ENCODE measurements at places on chromosomes 16 and 17.

DNA sequence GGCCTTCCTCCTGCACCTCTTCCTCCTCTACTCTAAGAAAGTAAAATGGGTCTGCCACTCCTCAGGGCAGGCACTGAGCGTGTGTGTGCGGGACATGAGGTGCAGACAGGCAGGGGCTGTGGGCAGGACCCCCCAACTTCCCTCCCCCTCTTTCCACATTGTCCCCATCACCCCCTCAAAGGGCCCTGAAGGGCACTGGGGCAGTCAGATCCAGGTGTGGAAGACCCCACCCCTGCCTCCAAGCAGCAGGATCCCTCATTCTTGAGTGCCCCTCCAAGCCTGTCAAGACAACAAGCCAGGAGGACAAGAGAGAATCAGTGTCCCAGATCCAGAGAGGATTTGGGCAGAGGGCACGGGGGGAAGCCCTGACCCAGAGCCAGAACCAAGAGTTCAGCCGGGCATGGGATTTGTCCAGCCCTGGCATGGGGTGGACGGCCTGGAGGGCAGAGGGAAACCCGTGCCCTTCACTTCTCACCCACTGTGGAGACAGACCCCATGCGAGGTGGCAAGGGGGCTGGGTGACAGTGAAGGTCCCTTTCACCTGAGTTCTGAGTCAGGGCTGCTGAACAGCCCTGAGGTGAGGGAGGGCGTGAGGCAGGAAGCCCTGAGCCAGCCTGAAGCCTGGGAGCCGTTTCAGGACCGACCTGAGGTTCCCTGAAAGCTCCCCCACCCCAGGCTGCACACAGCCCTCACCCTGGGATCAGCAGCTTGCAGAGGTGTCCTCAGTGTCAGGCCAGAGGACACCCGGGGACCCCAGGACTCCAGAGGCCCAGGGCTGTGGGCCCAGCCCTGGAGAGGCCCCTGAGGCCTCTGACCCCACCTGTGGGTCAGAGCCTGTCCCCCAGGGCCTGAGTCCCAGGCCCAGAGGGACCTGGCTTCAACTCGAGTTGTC, 45.8 kb downstream of the USP22 start:
- no peak for DNase-seq

DNA sequence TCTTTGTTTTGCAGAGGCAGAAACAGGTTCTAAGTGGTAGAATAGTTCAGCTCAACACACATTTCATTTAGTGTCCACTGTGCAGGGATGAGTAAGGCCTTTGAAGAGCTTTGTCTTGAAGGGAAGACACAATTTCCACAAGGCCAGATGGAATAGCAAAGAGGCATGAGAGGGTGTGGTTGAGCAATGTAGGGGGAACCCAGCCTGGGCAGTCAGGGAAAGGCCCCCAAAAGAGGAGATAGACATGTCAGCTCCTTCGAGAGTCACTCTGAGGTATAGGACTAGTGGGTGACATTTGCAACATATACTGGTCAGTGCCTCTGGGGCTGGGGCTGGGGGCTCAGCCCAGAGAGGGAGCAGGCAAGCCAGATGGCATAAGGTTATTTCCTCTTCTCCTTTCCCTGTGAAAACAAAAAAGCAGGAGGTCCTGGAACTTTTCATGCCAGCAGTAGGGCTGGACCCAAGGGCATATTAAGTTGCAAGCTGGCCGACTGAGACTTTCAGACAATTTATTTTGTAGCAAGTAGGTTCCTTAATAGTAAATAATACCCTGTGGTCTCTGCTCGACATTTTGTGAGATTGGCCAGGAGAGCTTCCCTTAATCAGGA, 7.1 kb downstream of the ALKBH5 start:
- DNase-seq, result no peak

DNA sequence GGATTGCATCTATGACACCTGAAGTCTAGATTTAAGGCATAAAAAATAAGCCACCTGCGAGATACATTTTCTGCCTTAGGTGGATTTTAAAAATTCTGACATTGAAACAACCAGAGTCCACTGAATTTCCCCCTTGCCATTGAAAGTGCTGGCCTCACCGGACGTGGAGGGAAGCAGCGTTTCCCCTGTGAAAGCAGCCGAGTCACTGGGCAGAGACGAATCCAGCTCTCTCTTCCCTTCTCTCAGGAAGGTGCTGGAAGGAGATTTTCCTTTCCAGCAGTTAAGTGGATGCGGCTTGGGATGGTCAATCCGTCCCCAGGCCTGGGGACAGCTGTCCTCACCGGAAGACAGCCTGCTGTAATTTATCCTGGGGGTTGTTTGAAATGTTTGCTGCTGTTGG, 270.9 kb upstream of the FOXF1 start:
- DNase-seq, result no peak

DNA sequence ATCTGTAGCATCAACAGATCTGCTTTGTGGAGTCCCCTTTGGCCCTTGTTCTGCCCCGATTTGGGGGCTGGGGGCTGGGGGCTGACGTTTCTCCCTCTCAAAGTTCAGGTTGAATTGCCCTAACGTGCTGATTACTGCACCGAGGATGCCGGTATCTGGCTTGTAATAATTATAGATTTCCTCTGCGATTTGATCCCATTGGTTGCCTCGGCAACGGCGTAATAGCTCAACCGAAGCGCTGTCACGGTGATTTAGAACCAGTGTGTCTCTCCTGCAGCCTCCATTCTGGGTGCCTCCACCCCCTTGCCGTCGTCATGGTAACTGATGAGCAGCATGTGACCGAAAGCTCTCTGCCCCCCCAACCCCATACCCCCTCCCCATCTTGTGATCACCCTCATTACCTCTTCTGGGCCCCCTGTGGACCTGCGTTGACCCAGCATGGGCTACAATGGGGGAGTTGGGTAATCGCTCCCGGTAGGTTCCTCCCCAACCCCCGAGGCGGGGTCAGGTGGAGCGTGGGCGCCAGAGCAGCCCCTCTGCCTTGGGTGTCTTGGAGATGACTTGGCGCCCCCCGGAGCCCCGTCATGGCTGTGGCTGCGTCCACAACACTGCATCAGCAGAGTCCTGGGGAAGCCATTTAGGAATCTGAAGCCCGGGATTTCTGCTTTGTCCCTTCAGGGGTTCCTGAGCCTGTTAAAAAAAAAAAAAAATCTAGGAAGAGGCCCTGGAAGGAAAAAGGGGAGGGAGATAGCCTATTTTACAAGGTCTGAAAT, 38.4 kb downstream of the ABAT start:
- DNase-seq, result no peak

DNA sequence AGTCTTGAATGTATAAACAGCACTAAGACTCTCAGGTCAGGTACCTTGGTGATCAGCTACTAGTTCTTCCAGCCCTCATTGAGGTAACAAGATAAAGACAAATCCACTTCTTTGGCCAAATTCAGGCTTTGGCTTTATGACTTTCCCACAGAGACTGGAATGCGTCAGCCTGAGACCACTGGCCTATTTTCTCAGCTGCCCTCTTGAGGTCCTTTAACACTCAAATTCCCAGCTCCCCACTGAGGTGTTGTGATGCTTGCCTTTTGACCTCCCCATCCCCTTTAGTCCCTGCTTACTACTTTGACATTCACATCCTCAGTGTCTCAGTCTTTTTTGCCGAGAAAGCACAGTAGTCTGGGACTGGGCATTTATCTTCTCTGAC, 10.6 kb downstream of the TNFAIP1 start:
- no peak for DNase-seq

DNA sequence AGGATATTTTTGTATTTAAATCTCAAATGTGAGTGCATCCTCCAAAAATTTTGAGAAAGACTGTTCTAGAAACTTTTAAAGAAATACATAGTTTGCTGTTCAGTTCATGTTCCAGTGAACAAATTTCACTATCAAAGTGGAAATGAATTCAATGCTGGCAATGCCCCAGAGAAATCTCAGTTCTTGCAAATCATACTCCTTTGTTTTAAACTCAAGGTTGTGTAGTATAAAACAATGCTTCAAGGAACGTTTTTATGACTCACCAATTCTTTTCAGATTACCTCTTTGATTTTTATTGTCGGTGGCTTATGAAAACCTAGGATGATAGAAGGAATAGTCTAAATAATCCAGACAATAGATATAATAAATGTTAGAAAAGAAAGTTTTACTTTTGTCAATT, 17.6 kb downstream of the LPCAT2 start:
- no peak for DNase-seq

GRCh38 chr16:77928096-77928495, 94.3 kb upstream of the CLEC3A start:
- DNase-seq, result no peak
